Fibroblast of skin of left biceps (primary cell): ENCODE measurements at places on chromosomes 12 and 14.

DNA sequence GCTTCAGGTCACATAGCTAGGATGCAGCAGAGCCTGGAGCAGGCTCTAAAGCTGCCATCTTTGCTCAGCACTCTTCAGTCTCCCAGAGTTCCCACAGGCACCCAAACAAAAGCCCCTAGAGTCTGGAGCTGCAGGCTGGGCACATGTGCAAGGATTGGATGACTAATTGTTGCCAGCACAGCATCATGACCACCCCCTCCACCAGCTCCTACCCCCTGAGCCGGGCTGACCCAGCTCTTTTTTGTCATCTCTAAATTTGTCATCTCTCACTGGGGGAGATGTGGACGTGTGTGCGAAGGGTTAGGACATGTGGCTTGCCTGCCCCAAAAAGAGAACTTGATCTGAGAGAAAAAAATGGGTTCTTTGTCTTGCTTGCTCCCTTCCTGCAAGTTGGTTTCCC, 4.3 kb upstream of the MMP19 start:
- DNase-seq: peak; percentile 42

GRCh38 chr14:32719601-32720000, 219.1 kb upstream of the NPAS3 start:
- DNase-seq: no peak

DNA sequence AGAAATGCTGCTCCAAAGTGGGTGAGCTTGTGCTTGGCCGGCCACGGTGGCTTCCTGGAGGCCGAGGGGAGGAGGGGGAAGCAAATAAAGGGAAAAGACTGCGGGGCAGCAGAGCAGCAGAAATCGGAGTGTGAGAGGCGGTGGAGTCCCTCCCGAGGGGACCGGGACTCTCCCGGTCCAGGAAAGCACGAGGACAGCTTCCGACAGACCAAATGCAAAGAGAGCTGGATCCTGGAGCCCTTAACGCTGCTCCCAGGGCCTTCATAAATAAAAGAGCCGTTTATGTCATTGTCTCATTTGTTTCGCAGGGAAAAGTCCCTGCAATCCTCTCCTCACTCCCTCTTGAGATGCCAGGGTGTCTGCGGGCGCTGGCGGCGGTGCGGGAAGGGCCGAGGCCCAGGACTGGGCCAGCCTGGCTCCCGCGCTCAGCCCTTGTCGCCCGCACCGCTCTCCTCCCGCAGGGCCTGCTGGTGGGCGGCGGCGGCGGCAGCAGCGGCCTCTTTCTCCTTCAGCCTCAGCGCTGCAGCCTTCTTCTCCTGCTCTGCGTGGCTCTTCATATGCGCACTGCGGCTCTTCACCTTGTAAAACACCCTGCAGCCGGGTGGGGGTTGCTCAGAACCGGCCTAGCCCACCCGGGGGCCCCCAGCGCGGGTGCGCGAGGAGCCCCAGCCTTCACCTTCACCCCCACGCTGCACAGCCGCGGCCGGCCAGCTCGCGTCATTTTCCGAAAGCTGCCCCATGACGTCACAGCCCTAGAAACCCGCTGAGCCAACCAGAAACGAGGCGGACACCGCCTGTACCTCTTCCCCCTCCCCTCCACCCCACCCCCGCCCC, 4.5 kb upstream of the PNMA1 start:
- no peak for DNase-seq

- DNase-seq: no peak
These were observed 374.9 kb downstream of the SLC6A15 start for GRCh38 chr12:84537666-84538065.

DNA sequence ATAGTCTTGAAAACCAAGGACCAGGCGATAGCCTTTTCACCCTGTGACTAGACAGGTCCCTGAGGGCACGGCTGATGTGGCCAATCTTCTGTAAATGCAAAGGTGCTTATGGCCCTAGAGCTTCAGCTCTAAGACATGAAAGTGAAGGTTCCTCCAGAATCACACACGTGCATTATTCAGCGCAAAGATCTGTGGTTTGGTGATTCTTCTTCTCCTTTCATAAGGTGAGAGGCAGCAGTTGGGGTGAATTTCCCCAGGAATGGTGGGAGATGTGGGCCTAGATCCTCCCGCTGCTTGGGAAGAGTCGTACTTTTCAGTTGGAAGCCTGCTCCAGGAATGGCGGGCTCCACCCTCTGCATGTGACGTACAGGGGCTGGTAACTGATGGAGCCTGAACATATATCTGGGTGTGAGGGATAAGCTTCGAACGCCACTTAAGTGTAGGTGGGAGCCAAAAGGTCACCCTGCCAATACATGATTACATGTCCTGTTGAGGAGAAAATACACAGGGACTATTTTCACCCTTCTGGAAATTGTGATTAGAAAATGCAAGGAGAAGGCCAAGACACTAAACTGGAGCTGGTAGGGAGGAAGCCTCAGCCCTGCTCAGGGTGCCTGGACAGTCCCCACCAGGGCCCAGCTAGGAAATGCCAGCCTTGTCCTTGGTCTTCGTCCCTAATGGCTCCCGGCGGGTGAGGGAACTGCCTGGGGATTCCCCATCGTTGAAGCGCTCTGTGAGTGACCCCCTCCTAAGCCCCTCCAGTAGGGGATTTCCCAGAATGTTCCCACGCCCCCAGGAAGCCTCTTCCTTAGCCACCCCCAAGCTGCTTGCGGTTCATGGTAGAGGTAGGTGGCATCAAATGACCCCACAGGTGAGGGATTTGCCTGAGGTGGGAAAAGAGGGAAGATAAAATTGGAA, 17.6 kb downstream of the BATF start:
- no peak for DNase-seq

GRCh38 chr12:105325117-105325516, 5.4 kb upstream of the C12orf75 start:
- no peak for DNase-seq

- no peak for DNase-seq
These were observed 280.6 kb upstream of the CLEC14A start for GRCh38 chr14:38536376-38537038.

DNA sequence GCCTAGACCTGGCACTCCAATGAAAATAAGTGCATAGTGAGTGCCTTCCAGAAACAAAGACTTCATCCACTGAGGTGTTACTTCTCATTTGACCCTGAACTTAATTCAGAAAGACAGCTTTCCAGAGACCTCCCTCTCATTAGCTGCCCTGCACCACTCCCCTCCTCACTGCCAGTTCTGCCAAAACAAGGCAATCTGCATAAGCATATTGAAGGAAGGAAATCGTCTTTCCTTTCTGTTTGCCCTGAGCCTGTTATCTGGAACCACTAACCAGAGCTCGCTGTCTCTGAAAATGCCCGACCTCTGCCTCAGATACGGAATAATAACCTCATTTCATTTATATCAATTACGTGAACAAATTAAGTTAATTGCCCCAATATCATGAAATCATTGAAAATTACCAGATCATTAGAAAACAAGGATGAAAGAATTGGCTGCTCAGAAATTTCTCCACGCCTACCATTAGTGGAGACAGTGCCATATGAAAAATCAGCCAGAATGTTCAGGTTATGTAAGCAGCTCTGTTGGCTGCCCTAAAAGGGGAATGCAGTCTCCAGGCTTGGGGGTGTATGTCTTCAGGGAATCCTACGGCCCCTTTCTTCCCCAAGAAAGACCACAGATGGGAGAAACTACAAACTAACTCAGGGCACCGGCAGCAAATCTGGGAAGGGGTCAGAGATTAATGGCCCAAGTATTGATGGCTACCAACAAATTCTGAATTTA, 149.9 kb upstream of the FKBP4 start:
- no peak for DNase-seq

- peak; percentile 54 for DNase-seq
These were observed 618.6 kb upstream of the TMEM132C start for GRCh38 chr12:127648321-127648720.

DNA sequence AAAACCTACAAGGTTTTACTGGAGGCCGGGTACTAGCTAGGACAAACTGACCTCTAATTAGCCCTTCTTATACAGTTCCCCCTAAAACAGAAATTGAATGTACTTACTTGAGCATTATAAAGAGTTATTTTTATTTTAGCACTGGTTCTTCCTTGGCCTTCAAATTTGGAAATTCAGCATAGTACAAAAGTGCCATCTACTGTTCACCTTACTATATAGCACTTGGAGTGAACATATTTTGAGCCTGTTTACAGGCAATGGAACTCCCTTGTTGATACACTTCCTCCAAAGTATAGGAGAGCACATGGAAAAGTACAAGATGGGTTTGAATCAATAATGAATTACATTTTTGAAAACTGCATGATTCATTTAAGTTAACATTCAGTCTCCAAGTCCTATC, 3.9 kb upstream of the POC1B start:
- no peak for DNase-seq

DNA sequence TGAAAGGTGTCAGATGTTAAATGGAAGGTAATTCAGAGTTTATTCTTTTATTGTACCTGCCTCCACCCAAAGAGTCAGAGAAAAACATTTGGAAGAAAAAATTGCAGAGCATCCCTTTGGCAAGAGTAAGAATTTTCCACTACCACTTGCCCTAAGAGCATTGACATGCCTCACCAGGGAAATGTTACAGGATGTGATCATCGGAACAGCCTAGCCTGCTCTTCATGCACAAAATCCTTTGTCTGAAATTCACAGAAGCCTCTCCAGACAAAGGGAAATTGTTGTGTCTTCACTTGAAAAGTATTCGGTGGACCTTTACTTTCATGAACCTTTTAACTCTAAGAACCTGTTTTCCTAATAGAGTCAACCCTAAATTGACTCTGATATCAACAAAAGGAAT, 36.9 kb downstream of the ATP2A2 start:
- DNase-seq: no peak

- no peak for DNase-seq
These were observed 73.7 kb downstream of the RASSF3 start for GRCh38 chr12:64683816-64684543.

GRCh38 chr12:42119085-42119633, 25.5 kb downstream of the GXYLT1 start:
- DNase-seq: peak; percentile 64

- DNase-seq: no peak
These were observed 30.7 kb downstream of the CEP290 start for GRCh38 chr12:88111074-88111652.

DNA sequence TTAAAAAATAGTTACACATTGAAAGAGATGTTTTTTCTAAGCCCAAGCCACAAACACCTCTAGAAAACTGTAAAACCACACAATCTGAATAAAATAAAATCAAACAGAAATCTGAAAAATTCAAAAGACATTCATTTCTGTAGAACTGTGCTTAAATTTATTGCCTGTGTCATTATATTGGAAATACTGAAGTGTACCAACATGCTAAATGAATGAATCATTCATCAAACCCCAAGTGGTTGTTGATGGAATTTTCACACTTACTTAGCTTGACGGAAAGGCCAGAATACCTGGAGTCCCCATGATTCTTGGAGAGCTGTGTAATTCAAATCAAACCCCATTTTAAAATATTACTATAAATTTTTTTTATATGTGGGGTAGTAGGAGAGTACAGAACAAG, 2.7 kb downstream of the KITLG start:
- DNase-seq: peak; percentile 31

DNA sequence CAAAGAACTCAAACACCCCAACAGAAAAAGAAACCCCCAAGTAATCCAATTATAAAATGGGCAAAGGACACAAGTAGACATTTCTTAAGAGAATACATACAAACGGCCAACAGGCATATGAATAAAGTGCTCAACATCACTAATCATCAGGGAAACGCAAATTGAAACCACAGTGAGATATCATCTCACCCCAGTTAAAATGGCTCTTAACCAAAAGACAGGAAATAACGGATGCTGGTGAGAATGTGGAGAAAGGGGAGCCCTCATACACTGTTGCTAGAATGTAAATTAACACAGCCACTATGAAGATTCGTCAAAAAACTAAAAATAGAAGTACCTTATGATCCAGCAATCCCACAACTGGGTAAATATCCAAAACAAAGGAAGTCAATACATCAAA, 52.4 kb downstream of the CLMN start:
- no peak for DNase-seq

GRCh38 chr12:22229652-22230279, 104.7 kb downstream of the ST8SIA1 start:
- DNase-seq: no peak

DNA sequence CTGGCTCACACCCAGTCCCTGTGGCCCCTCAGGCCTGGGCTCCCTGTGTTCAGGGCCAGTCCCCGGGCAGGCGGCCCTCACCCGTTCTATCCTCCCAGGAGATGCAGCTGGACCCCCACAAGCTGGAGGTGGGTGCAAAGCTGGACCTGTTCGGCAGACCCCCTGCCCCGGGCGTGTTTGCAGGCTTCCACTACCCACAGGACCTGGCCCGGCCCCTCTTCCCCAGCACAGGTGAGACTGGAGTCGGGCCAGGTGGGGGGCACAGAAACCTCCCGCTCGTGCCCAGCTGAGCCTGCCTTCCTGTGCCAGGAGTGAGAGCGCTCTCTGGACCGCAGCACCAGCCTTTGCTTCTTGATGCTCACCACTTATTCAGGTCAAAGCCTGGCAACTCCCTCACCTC, 33.7 kb downstream of the LRCOL1 start:
- DNase-seq: no peak

DNA sequence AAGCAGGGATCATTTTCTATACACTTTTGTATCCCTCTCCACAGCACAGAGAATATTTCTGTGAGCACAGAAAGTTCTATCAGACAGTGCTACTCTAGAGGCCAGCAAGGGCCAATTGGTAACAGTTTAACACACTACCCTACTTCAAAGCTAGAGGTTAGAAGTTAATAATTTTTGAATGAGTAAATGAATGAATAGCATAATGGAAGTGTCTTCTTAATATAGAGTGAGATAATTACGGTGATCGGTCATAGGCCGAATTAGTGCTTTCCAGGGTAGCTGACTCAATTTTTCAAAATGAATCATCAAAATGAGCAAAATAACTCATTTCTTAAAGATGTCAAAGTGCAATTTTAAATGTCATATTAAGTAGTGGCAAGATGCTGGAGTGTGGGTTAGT, 67.0 kb upstream of the CCDC198 start:
- no peak for DNase-seq

- peak; percentile 63 for DNase-seq
These were observed 151.7 kb upstream of the FUT8 start for GRCh38 chr14:65260786-65261185.

DNA sequence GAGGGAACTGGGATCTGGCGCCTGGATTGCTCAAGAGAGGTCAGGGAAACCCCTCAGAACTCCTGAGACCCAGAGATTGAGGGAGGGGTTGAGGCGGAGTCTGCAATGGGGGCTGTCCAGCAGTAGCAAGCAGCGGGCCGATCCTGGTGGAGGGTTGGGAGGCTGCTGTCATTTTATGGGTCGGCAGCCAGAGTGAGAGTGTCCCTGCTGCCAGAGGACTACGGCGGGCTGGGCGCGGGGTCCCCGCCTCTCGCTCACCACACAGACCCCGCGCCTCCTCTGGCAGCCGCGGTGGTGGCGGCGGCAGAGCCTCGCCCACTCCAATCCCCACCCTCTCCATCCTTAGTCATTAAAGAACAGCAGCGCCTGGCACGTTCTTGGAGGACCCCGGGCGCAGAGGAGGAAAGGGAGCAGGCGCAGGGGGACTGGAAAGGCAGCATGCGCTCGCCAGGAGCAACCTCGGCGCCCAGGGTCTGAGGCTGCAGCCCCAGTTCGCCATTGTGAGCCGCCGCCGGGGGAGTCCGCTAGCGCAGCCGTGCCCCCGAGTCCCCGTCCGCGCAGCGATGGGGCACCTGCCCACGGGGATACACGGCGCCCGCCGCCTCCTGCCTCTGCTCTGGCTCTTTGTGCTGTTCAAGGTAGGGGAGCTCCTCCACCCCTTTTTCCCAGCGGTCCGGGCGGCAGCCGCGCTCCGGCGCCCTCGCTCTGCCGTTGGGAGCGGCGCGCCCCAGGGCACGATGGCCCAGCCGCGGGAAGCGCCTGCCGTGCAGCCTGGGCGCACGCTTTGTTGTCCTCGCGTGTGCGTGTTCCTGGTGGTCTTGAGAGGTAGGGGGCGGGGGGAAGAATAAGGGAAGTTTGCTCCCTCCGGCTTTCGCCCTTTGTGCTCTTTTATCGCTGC, at the start of gene PTPRO:
Gene PTPRO, plus strand, starts transcription at position 345 of the 898 bp plus-strand sequence.
- no peak for DNase-seq

- DNase-seq: no peak
These were observed 12.5 kb upstream of the MARK3 start for GRCh38 chr14:103372552-103373304.
